ENCODE measurements at places on chromosomes 4 and X. TPM values are rescaled to one million over a fixed set of nuclear protein-coding genes. Genes with fewer than 3 reads are reported as not detected.

The CTAG1A gene
- not detected for polyA plus RNA-seq

The TLR6 gene
- polyA plus RNA-seq: 0.84 TPM

The ZDHHC15 gene
- 4.0 TPM for polyA plus RNA-seq

The XG gene
- polyA plus RNA-seq: 1.4 TPM

The FMR1 gene
- 37.9 TPM for polyA plus RNA-seq

The XK gene
- polyA plus RNA-seq: 8.3 TPM

The RUFY3 gene
- 69.9 TPM for polyA plus RNA-seq

The SPANXD gene
- polyA plus RNA-seq: not detected

The SULT1E1 gene
- 33.1 TPM for polyA plus RNA-seq

The ZGRF1 gene
- polyA plus RNA-seq: 10.7 TPM

Measured in muscle of back (tissue), 13 donors.